ENCODE measurements at places on chromosomes 2 and 18. TPM values are rescaled to one million over a fixed set of nuclear protein-coding genes. Genes with fewer than 3 reads are reported as not detected.

LDLRAD4 gene
- 1.2 TPM for total RNA-seq

GREB1L gene
- 12.2 TPM for total RNA-seq

UGP2 gene
- total RNA-seq, result 57.1 TPM

SLC23A3 gene
- total RNA-seq, result 4.8 TPM

TMEFF2 gene
- not detected for total RNA-seq

IL37 gene
- not detected for total RNA-seq

RAPGEF4 gene
- 0.59 TPM for total RNA-seq

ANKRD30B gene
- not detected for total RNA-seq

IL36B gene
- not detected for total RNA-seq

EMX1 gene
- total RNA-seq, result 3.1 TPM

APCDD1 gene
- total RNA-seq, result not detected

PLCL1 gene
- total RNA-seq, result 0.07 TPM

CREB1 gene
- 60.4 TPM for total RNA-seq

KANSL3 gene
- total RNA-seq, result 35.8 TPM

Data from HCT116 (cell line).